ENCODE measurements at places on chromosomes 3 and 15.

DNA sequence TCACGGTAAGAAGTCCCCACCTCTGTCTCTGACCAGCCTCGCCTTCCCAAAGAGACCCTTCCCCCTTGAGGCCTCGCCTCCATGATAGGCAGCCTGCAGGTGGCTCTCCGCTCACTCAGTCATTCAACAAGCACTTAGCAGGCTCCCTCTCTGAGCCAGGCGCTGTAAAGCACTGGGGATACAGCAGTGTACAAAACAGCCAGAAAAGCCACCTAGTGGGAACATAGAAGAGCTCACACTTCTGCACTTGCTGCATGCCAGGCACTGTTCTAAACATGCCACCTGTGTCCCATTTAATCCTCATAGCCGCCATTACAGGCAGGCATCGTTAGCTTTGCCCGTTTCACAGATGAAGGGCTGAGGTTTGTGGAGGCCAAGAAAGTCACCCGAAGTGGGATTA, 56.0 kb downstream of the SEMA3G start:
- no peak for DNase-seq

GRCh38 chr3:140455521-140456214, 222.2 kb upstream of the TRIM42 start:
- DNase-seq = no peak

GRCh38 chr3:118641608-118642007, 393.0 kb downstream of the IGSF11 start:
- DNase-seq = no peak

DNA sequence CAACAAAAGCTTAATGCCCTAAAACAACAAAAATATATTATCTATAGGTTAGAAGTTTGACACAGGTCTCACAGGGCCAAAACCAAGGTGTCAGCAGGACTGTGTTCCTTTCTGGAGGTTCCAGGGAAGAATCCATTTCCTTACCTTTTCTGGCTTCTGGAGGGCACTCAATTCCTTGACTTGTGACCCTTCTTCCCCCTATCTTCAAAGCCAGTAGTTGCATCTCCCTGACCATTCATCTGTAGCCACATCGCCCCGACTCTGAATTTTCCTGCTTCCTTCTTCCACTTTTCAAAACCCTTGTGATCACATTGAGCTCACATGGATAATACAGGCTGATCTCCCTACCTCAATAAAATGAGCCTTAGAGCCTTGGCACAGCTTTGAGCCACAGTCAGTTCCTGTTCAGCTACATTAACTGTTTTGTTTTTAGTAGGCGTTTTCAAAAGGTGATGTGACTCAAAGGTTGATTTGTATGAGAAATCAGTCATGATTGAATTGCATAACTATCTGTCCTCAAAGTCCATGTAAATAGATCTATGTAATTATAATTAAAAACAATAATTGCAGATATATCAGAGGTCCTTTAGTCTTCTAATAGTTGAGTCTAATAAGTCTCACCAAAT, 12.4 kb downstream of the PFN2 start:
- no peak for DNase-seq

DNA sequence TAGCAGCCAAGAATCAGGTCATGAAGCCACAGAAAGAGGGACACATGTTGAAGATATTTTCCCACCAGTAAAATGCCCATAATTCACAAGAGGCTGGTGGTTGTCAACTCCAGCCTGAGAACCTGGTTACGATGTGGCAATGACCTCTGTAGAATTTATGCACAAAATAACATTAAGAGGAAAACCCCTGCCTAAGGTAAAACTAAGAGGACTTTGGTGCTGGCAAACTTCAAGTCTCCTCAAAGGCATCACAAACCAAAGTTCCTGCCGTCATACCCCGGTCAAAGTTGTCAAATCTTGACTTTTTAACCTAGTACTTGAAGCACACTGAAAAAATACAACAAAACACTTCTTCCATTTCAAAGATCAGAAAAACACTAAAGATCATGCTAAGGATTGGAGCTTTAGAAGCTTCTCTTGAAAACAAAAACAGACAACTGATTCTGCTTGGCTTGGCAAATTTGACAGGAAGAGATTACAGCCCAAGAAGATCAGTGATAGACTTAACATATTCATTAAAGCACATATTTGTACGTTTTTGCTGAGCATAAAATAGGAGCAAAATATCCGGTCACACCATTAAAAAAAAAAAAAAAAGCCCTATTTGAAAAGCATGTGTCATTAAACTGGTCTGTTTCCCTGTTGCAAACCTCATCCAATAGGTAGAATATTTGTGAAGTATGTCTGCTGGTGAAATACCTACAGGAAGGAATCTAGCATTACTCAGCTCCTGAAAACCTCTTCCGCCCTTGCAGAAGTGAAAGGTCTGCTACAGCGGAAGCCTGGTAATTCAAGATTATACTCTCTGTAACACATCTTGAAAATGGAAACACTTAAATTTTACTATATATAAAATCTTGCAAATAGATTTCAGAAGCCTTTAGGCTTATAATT, 22.8 kb downstream of the EIF4E3 start:
- DNase-seq = peak; percentile 17

DNA sequence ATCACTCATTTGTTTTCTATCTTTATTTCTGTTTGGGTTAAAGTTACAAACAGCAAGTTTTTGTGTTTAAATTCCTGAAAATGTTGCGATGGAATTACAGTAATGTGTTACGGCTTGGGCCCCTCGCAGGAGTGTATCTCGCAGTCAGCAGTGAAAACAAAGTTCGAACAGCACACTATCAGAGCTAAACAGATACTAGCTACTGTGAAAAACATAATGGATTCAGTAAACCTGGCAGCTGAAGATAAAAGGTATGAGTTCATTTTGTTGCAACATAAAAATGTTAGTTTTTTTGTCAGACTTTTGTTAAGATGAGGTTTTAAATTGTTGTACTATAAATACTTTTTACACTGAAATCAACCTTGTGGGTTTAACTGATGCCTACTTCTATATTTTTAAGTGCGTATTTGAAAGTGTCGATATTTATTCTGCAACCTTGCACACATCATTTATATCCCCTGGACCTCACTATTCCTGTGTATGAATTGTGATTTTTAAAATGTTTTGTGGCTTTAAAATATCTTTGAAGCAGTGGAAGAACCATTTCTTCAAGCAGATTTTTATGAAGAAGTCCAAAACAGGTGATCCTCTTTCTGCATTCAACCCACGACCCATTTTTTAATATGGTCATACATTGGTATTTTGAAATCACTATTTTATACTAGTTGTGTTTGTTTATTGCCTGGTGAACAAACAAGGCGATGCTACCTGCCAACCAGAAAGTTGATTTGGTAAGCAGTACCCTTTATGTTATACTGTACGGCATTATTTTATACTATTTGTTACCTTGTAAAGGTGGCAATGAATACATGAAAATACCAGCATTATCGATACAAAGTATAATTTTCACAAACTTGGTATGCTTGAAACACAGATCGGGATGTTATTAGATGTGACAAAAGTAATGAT, 27.8 kb downstream of the MFN1 start:
- no peak for DNase-seq

GRCh38 chr3:59709702-59710553, 660.1 kb upstream of the CFAP20DC start:
- DNase-seq = no peak

DNA sequence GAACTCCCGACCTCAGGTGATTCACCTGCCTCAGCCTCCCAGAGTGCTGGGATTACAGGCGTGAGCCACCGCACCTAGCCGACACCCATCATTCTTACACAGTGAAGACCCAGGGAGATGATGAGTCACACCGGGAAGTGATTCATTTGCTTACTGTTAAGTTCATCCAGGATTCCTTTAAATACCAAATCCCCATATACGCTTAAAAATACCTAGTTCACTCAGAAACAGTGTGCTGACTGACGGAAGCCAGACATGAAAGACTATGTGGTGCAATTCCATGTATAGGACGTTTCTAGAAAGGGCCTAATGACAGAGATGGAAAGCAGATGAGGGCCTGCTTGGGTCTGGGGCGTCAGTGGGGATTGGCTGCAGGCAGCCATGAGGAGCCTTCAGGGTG, 75.2 kb downstream of the APBA2 start:
- DNase-seq = no peak

DNA sequence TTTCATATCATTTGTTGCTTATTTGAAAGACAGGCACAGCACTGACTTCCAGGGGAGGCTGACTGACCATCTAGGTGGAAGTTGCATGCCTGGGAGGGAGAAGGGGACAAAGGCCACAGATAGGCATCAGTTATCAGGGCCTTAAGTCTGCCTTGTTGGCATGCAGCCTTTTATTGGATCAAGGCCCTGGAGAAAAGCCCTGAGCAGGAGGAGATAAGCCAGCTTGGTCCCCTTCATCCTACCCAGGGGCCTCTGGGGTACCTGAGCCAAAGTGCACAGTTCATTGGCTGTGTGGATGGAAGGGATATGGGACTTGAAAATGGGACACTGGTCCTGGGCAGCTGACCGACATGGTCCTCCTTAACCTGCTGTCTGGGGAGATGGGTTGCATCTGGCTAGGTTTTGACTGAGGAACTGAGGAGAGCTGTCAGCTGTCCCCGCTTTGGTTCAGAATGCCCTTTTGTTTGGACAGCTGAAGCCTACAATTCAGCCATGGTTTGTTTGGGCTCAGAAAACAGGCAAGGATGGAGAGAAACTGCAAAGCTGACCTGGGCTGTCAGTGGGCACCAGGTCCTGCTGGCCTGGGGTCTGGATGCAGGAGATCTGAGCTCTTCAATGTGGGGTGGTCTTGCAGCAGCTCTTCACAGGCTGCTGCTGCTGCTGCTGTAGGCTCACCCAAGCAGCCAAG, 60.0 kb downstream of the FLNB start:
- no peak for DNase-seq

DNA sequence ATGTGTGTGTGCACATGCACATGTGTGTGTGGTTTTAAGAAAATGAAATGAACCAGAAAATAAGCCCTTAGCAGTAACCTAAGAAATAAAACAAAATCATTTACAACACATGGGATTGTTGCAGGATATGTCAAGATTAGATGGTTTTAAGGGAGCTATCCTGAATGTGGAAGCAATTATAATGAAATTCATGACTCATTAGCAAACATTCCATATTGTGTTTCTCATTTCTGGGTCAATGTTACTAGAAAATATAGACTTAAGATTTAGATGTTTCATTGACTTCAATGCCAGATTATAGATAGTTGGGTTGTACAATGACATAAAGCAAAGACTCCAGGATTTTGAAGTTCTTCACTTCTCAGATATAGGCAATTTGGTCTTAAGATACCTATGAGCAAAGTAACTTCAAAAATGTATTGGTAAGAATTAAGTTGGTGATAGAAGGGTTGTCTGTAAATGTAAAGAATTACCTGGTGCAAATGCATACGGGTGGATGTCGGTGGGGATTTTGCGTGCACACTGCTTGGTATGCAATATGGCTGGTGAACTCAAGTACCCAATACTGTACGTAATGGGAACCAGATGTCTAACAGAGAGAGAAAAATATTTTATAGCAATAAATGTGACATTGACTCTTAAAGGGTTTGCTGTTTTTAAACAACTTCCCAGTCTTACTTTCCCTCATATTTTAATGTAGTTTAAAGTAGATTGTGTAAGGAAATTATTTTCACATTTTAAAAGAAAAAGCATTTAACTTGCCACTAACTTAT, 53.9 kb upstream of the NR2F2 start:
- DNase-seq = no peak

- DNase-seq = peak; percentile 19
Observed at GRCh38 chr3:141231952-141232823, 563 bp downstream of the PXYLP1 start.

GRCh38 chr3:169630852-169631251, 32.7 kb downstream of the MECOM start:
- no peak for DNase-seq

DNA sequence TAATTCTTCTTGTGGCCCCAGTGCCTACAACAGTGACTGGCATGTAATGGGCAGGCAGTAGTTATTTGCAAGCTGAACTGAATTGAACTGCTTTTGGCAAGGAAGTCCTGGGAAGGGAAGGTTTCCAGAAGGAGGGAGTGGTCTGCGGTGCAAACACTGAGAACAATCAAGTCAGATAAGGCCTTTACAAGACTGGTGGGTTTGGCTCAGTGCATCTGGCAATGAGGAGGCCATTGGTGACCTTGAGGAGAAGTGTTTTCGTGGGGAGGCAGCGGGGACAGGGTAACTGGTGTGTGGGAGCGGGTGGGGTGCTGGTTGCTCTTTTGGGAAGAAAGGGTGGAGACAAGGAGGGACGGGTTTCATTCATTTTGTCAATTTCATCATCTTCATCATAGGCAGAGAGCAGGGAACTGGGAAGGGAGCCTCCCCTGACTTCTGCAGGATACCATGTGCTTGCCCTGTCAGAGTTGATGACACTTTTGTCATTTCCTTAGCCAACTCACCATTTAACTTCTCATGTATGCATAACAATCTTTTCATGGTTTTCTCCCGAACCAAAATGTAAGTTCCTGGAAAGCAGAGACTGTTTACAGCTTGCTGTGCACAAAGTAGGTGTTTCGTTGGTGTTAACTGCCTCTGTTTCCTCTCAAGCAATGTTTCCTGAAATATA, 8.4 kb upstream of the EHD4 start:
- peak; percentile 65 for DNase-seq

GRCh38 chr3:40055361-40055760, 246.0 kb downstream of the MYRIP start:
- no peak for DNase-seq

DNA sequence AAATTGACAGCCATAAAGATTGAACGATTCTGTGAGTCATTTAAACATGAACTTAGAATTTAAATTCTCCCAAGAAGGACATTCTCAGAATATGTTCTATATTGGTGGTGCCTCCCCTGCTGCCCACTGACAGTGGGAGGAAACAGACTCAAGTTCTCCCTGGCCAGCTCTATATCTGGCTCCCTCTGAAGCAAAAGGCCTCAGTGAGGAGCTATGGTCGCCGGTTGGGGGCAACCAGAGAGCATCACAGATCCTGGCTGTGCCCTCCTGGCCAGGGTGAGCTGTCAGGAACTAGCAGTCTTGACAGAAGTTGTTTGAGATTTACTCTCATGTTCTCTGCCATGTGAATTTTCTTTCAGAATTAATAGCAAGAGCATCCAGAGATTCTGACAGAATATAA, 285.5 kb downstream of the NTRK3 start:
- DNase-seq = no peak

All from T-helper 1 cell (primary cell).